ENCODE measurements at places on chromosomes 5 and 9.

- DNase-seq = no peak
Observed at GRCh38 chr5:141805874-141806595, 72.2 kb downstream of the PCDH1 start.

DNA sequence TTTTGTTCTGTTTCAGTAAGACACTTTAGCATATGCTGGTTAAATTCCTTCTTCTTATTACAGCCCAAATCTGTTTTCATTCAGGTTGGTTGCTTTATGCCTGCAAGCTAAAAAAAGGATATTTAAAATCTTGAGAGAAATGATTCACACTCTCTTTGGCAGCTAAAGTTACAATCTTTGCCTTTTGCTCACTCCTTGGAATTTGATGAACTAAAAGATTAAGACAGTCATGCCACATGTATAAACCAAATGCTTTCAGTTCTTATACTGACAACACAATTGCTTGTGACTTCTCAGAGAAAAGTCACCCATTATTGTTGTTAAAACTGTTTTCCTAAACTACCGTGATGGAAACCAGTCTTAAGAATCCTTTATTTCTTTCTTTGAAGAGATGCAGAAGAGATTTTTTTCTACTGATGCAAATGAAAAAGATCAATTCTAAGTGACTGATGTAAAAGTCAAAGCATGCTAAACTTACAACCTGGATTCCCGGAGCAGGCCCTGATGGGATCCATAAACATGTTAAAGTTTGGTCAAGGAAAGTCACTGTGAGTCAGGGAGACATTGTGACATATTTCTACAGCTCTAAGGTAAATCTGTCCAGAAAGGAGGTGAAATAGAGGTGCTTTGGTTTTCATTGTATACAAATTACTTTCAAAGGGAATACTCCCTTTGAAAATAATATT is 144.2 kb upstream of the CDH10 start:
- DNase-seq = no peak

GRCh38 chr5:24188216-24188925 is 456.4 kb downstream of the CDH10 start:
- no peak for DNase-seq

DNA sequence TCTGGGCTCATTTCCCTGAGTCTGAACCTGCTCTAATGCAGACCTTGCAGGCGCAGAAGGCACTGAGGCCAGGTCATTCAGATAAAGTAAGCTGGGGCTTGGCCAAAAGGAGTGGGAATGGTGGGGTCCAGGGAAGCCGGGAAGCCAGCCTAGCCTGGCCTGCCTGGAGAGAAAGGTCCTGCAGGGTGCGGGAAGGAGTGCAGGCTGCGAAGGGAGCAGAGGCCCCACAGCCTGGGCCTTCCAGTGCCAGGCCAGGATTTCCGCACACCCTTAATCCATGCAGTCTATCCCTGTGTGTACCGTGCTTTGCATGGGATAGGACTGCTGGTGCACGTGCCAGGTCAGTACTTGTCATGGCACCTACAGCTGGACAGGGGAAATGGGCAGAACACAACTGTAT is 3.6 kb upstream of the STING1 start:
- DNase-seq = no peak

DNA sequence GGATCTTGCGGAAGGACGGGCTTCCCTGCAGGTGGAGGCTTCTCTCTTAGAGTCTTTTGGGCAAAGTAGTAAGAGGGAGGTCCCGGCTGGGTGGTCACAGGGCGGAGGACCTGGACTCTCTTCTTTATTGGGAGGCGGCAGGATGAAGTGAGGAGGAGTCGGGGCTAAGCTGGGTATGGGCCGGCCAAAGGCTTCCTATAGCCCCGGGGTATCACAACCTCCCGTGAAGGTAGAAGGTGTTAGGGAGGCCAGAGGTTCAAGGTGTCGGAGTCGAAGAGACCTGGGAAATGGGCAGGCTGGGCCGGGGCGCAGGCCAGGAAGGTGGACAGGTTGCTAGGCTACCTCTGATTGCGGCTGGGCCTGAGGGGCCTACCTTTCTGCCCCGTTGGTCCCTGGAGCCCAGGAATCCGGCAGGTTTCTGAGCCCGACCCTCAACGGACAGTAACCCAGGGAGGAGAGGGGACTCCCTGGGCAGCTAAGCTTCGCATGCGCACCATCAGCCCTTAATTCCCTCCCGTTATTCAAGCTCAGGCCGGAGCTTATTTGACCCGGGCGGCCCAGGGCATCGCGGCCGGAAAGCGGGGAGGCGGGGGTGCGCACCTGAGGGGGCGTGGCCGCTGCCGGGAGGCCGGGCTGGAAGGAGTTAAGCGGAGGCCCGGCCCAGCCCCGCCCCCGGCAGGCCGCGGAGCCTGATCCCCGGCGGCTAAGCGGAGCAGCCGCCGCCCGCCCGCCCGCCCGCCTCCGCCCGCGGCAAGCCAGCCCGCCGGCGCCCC is at the start of gene TESK1:
Gene TESK1 (plus strand): TSS at position 685 of the 773 bp plus-strand sequence. CDS start 358 bp downstream, outside the sequence.
- peak; percentile 50 for DNase-seq

- no peak for DNase-seq
Observed at GRCh38 chr5:126683912-126684311, 83.2 kb downstream of the PHAX start.

DNA sequence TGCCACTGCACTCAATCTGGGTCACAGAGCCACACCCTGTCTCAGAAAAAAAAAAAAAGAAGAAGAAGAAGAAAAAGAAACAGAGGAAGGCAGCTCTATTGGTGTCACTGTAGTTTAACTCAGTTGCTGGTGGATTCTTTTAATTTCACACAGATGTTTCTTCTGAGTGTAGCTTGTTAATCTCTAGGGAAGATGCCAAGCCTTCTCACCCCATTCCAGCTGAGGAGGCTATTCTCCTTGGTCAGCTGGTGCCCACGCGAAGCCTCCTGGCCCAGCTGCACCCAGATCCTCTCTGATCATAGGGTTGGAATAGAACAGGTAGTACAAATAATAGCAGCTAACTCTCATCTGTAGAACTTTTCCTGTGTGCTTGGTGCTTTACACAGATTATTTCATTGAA is 113.8 kb upstream of the SPRY4 start:
- no peak for DNase-seq

DNA sequence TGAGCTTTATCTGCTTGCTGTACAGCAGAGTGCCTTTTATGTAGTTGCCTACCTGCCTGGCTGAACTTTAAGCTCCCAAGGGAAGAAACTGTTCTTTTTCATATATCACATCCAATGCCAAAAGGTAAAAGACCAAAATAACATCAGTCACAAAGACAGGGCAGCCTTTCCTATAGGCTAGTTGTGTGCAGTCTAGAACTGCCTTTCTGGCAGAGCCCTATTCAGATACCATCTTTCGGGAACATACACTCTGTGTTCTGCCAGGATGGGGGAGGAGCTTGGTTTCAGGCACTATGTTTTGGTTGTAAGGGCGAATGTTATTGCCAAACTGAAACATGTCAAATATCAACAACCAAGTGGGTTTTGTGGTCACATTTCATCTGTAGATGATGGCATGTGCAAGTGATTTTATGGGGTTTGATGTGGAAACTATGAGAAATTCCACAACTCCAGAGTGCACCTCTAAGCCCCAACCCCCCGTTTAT is 314.5 kb downstream of the ADGRV1 start:
- no peak for DNase-seq

DNA sequence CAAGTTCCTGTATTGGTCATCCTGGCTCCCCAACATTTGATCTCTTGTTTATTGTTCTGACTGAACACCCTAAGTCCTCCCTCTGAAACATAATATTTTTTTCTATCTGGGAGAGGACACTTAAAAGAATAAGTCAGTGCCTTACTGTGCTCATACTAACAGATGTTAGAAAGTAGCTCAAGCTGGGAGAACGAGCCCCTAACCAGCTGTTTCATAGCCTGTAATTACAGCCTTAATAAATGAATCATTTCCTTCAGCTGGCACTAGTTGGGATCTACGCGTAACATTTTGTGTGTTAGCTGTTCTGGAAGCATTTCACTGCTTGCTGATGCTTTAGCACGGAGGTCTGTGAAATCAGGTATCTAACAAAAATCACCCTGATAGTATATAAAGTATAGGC is 345.9 kb upstream of the RIOK2 start:
- no peak for DNase-seq

- DNase-seq = no peak
Observed at GRCh38 chr9:123475407-123475806, 119.4 kb downstream of the CRB2 start.

- DNase-seq = no peak
Observed at GRCh38 chr9:129145316-129145715, 32.7 kb downstream of the IER5L start.

DNA sequence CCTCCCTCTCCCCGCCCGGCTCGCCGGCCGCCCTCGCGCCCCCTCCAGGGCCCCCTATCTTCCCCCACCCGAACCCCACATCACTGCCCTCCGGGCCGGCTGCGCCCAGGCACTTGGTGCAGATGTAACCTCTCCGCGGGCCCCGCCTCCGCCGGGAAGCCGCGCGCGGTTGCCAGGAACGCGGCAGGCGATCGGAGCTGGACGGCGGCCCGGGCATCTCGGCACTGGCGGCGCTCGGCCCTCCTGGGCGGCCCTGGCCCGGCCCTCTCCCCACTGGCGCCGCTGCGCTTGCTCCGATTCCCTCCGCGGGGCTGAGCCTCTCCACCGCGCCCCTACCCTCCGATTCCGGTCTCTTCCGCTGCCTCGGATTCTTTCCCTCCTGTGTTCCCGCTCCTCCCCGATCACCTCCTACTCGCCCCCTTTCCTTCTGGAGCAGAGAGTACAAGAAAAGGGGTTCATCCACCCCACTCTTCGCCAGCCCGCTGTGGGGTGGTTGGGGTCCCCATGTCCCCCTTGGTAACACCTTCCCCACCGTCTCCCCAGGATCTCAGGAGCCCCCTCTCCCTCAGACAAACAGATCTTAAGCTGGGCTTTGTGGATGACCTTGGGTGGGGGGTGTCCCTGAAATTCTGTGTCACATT is 70.6 kb downstream of the C9orf50 start:
- DNase-seq = no peak

GRCh38 chr5:129379406-129379805 is 80.7 kb upstream of the ADAMTS19 start:
- DNase-seq = no peak

GRCh38 chr9:91991721-91992341 is 41.8 kb upstream of the ROR2 start:
- DNase-seq = no peak

GRCh38 chr5:6434731-6435130 is 13.9 kb upstream of the UBE2QL1 start:
- DNase-seq = no peak

- no peak for DNase-seq
Observed at GRCh38 chr5:156149213-156149612, 177.8 kb upstream of the SGCD start.

DNA sequence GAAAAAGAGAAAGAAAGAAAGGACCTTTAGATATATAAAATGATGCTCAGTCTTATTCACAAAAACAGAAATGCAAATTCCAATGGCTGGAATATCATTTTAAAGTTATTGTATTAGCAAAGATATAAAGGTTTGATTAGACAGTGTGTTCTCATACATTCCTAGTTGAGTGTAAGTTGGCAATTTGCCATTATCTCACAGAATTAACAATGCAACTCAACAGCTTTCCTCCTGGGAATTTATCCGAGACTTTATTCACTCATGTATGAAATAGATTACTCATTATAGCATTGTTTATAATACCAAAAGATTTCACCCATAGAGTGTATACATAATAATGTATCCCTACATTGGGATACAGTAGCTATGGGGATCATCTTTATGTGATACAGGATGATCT is 27.1 kb upstream of the MLLT3 start:
- no peak for DNase-seq

DNA sequence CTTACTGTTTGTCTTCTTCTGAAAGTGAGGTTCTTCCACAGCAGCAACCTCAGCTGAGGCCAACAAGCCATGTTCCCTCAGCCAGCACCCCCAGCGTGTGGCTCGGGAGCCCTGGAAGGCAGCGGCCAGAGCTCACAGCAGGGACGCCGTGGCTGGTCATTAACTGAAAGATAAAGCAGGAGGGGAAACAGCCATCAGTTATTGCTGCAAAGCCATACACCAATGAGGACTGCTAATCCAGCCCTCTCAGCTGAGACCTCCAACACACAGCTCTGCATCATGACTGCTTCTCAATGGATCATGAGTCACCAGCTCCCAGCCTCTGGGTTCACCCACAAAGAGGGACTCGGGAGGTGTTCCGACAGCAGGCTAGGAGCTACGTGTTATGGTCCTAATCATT is 24.3 kb downstream of the ABCA1 start:
- no peak for DNase-seq

DNA sequence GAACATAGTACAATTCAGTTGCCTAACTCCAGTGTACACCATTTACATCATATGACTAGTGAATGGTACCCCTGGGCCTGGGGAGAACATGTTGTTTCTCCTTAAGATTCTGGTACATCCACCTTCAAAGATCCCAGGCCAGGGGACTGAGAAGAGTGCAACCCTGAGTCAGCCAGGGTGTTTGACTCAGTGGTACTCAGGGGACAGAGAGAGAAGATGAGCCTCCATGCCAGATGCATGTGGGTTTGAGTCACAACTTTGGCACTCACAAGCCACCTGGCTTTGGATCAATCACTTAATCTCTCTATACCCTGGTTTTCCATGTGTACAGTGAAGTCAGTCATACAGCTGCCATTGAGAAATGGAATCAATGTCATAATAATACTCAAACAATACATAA is 53.7 kb downstream of the MAP1B start:
- DNase-seq = no peak

GRCh38 chr5:77644371-77645157 is 6.1 kb upstream of the OTP start:
- no peak for DNase-seq

- DNase-seq = no peak
Observed at GRCh38 chr9:18569941-18570630, 96.1 kb downstream of the ADAMTSL1 start.

DNA sequence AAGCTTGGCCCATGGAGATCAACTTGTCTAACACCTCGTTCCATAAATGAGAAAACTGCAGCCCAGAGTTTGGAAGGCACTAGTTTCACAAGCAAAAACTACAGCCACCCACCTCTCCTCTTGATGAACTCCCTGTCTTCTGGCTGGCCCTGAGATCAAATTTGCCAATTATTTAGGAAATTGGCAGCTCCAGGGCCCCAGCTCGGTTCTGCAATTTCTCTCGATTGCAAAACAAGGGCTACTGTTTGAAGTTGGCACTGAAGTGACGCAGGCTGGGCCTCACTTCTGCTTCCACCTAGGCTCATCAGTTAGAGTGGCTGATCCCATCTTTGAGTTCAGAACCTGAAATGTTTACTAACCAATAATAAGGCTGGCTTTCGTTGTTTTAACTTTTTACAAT is 3.7 kb upstream of the GPX3 start:
- DNase-seq = no peak

DNA sequence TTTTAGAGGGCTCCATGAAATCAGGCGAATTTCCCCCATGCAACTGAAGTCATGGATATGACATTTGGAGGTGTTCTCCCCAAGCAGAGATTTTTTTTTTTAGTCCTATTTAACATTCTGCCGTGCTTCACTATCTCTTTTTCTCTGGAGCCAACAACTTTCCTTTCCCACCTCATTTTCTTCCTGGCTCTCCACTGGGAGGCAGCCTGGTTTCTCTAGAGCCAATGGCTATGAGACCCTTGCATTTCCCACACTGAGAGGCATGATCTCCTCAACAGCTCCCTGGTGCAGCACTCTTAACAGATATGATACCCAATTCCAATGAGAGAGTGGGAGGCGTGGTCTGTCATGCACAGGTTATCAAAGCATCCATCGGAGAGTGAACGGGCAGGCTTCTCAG is 310.8 kb downstream of the DRD1 start:
- DNase-seq = no peak

Data from stimulated activated CD4-positive, alpha-beta T cell treated with anti-CD3 and anti-CD28 coated beads, TNF-alpha, amount 100 ng/mL, for 1 hour (primary cell).